ENCODE measurements at places on chromosomes 11 and 22. TPM values are rescaled to one million over a fixed set of nuclear protein-coding genes. Genes with fewer than 3 reads are reported as not detected.

The P4HA3 gene
- 21.9 TPM for total RNA-seq

The OR4C11 gene
- not detected for total RNA-seq

The LRRC56 gene
- total RNA-seq: 0.62 TPM

The TMEM126A gene
- total RNA-seq: 68.8 TPM

The SCUBE2 gene
- total RNA-seq: 3.4 TPM

The CYP2D6 gene
- total RNA-seq: 0.25 TPM
